ENCODE measurements at places on chromosomes 1 and 21.

DNA sequence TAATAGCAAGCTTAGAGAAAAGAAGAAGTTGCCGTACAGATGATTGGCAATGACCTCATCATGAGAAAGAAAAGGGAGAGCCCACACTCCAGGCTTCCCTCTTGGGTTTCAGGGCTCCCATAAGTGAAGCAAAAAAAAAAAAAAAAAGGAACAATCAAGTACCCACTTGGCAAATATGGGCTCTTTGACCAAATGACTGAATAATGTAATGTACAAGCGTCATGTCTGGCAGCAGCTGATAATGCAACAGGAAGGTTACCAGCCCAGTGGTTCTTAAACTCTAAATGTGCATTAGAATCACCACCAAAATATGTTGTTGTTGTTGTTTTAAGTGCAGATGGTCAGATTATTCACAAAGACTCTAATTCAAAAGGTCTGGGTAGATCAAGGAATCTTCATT, 13.5 kb downstream of the TNFSF4 start:
- no peak for DNase-seq

DNA sequence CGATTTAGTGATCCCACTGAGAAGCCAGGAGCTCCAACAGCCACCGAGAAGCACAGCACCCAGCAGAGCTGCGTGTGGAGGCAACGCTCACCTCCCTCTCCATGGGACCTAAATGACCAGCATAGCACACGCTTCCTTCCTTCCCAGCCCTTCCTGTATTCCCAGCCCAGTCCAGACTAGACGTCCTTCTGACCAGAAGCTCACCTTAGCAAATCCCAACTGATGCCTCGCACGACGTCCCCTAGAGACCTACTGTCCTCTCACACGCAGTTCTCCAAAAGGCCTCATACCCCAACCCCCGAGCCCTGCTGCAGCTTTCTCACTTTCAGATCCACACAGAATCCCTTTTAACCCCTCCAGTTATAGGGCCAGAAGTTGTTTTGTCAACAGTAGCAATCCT, 132.4 kb downstream of the SLC45A1 start:
- DNase-seq: no peak

DNA sequence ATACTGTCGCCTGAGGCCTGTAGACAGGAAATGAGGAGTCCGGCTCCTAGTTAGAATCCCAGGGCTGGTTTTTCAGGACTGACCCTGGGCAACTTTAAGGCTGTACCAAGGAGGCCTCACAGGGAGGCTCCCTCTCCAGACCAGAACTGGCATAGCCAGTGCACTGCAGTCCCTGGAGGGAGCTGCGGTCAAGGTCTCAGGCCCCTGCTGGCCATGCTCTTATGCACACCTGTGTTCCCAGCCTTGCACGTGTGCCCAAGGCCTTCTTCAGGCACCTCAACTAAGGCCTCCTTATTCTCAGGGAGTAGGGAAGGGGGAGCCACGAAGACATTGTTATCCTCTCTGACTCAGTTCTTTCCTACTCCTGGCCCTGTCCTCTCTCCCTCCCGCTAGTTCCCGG, 22.0 kb upstream of the IFNAR1 start:
- DNase-seq: no peak

GRCh38 chr1:119294199-119294598, 74.4 kb upstream of the HAO2 start:
- DNase-seq: no peak

DNA sequence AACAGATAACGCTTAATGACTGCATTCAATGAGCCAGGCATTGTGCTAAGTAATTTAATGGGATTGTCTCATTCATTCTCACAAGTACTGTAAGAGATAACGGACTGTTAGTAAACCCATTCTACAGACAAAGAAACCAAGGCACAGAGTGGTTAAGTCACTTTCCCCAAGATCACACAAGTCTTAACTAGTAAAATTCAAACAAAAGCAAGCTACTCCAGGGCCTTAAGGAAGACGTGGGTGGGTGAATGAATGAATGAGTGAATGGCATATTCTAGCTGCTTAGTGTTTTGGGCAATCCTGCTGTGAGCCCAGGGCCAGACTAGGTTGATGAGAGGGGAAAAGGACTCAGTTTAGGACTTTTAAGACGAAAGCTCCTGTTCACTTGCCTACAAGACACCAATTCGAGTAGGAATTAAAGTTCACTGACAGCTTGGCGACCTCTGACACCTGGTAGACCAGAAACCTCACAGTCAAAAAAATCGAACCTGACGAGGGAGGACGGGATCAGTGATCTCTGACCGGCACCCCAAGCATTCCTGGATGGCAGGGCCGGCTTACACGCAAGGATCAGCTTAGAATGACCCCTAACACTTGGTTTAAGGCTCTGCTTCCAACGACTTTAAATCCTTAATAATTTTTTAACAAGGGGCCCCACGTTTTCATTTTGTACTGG, 557 bp downstream of the EMC1 start:
- DNase-seq: no peak

GRCh38 chr1:89724369-89725010, 91.6 kb downstream of the LRRC8C start:
- DNase-seq: no peak

GRCh38 chr1:204487256-204487615, 7.4 kb downstream of the PIK3C2B start:
- no peak for DNase-seq

DNA sequence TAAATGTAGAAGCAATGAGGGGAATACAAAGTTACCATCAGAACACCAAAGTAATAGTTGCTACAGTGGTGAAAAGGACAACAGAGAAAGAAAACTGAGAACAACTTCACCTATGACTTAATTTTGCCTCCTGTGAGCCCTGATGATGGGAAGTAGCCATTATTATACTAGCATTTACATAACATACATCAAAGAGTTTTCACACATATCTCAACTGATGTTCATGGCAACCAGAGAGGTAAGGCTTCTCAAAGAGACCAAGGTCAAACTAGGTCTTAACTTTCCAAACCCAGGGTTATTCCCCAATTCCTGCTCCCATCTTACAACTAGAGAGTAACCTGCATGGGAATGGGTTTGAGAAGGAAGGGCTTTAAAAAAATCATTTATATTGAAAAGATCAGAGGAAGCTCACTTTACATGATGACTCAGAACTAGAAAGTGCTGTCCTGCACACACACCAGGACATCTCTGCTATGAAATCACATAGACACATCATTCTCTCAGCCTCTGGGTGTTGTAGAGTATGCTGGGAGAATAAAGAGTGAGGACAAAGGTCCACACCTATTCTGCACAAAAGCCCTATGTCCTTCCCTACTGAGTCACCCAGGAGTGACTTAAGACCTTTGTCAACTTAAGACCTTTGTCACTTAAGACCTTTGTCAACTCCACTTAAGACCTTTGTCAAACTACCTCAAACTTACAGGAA, 179.7 kb downstream of the TNFSF18 start:
- no peak for DNase-seq

GRCh38 chr1:234684856-234685255, 74.9 kb upstream of the IRF2BP2 start:
- no peak for DNase-seq

- no peak for DNase-seq
Measured at GRCh38 chr1:226064816-226065248, 2.3 kb downstream of the H3-3A start.

DNA sequence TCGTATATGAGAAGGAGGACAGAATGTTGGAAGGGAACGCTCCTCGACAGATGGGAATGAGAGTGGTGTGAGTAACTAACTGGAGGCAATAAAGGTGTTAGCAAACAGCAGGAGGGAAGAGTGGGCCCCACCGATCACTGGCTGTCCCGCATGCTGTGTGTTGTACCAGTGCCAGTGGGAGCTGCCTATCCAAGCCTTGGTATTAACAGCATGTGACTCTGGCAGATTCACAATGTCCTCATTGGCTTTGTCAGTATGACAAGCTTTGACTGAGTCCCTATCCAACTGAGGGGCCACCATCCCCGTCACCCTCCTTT, 188.3 kb downstream of the NRIP1 start:
- DNase-seq: no peak

DNA sequence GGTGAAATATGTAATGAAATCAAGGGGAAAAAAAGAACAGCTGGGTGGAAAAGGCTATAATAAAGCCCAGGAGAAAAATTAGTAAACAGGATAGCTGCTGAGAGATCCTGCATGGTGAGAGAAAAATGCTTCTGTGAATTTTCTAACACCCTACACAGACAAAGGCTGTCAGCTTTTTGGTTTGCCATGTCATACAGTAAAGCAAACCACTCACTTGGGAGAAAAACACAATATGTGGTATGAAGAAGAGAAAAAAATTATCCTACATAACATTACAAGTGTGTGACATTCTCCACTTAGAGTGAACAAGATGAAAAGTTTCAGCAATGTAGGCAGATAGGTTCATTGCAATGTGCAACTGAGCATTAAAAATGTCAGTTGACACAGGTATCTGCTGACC, 133.6 kb downstream of the PLPPR4 start:
- DNase-seq: no peak

DNA sequence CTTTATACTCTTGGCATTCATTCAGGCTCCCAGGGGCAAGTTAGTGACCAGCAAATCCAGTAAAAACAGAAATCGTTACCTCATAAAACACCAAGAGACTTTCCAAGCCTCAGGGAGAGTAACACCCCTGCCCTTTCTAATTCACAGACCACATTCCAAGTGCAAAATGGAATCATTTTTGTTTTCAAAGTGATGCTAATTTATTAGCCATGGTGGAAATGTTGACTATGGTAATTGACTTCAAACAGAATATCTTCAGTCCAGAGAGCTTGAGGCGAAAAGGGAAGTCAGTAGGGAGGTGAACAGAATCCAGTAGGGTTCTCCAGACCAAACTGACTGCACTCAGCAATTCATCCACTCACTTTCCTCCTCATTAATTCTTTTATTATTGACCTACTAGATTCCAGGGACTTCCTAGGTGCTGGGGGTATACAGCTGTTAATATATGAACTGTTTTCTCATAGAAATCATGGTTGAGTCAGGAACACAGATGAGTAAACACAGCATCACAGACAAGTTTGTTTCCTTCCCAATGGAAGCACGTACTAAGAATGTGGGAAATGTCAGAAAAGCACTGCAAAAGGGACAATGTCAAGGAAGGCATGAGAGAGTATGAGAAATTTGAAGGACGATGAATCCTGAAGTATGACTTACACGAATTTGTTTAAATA, 388.5 kb upstream of the C1orf87 start:
- no peak for DNase-seq

GRCh38 chr1:193325771-193326170, 139.4 kb upstream of the B3GALT2 start:
- no peak for DNase-seq

- no peak for DNase-seq
Measured at GRCh38 chr1:15172405-15173259, 19.1 kb downstream of the TMEM51 start.

- DNase-seq: peak; percentile 89
Measured at GRCh38 chr1:8848663-8849386, 29.7 kb downstream of the ENO1 start.

DNA sequence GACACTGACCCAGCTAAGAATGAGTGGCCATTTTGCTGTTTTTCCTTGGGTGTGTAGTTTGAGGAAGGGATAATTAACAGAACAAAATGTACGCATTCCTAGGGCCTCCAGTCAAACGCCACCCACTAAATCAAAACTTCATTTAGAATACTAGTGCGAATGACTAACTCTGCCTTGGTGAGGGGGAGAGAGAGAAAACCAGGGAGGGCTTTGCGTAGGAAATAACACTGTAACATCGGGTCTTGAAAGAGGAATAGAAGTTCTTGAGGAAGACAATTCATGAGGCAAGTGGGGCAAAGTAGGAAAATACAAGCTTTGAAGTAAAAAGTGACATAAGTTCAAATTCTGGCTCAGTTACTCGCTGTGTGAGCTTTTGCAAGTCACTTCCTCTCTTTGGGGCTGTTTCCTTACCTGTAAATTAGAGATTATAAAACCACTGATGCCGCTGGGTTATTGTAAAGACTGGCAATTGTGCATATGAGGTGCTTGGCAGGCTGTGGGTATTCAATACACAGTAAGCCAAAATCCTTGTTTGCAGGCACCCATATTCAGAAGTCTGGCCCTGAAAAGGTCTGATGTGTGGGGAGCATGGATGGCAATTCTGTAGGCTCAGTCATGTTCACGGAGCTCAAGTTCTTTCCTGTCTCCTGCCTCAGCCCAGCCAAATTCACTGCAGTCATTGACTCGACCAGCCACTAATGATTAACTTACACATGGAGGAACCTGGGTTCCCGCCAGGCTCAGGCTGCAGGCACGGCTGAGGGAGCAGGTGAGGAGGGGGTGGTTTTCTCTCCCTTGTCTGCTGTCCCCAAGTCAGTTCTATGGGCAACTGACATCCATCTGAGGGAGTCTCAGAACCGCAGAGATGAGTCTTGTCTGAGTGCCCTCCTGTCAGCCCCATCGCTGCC, 140.3 kb upstream of the CSF3R start:
- DNase-seq: no peak

GRCh38 chr21:24976238-24976637, 631.0 kb downstream of the MRPL39 start:
- DNase-seq: no peak

Measured in AG04450 (cell line).